ENCODE measurements at places on chromosomes 6 and 20.

GRCh38 chr6:24391756-24392405 lies 10.9 kb upstream of the MRS2 start:
- peak; percentile 38 for ATAC-seq

DNA sequence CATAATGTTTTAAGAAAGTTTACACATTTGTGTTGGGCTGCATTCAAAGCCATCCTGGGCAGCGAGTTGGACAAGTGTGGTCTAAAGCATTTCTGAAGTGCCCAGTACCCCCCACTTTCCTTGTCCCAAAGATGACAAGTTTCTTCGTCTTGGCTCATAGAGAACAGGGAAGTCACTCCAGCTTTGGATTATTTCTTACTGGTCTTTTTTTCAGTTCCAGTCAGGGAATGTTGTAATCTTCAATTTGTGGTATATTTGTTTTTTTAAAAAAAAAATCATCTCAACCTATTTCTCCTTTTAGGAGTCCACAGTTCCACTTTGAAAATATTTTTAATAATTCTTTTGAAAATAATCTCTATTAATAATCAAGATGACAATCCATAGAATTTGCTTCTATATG lies 34.0 kb downstream of the SLX4IP start:
- ATAC-seq, result no peak

DNA sequence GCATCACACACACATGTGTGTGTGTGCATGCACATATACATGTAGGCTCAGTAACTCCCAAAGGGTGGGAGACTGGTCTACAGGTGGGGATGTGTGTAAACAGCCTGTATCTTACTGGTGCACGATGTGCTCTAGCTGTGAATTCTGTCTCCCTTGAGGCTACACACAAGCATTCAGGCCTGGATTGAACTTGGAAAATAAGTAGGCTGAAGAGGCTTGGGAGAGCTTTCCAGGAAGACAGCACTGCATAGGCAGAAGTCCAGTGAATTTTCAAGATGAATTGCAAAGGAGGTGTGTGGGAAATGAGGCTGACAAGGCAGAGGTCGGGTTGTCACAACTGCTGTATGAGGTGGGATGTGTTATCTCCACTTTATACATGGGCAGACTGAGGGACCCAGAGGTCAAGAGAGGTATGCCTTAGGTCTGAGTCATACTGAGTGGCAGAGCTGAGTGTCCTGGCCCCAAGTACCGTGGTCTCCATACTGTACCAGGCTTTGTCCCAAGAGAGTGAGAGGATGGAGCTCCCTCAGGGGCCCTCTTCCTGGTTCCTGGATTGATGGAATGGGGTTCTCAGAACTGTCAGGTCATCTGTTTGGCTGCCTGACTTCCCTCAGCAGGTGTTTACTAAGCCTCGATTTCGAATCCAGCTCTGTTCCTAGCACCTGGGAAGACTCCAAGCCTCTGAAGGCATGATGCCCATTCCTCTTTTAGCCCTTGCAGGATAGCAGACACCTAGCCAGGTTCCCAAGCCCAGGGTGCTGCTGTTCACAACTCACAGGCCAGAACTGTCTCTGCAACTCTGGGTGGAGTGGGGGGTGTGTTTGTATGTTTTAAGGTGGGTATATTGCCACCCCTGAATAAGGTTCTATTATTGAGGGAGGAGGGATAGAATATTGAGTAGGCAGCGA lies 14.4 kb downstream of the SNPH start:
- no peak for ATAC-seq

GRCh38 chr6:149922642-149923326 lies at the start of gene RAET1G:
Gene RAET1G (minus strand): TSS chr6:149923121. CDS start chr6:149923010, 111 bp downstream.
- peak; percentile 95 for ATAC-seq

DNA sequence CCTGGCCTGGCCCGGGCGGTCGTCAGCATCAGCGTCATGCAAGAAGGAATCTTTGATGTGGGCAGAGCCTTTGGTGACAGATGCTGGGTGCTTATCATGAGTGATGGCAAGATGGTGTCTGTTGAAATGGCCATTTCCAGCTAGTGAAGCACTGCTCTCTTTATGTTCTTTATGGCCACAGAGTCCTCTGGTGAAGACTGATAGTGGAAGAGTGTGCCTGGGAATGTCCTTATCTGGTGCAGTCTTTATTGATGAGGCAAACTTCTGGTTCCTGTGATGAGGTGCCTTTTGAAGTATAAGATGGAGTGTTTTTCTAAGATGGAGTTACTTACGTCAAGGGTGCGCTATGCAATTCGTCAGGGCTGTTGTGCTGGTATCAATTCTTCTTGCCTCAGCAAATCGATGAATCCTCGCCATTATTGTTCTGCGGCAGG lies 22.6 kb upstream of the CCR6 start:
- no peak for ATAC-seq

GRCh38 chr6:14932485-14933182 lies 313.2 kb upstream of the JARID2 start:
- no peak for ATAC-seq

- ATAC-seq, result no peak
Measured at GRCh38 chr6:52046456-52046855, 41.0 kb downstream of the PKHD1 start.

DNA sequence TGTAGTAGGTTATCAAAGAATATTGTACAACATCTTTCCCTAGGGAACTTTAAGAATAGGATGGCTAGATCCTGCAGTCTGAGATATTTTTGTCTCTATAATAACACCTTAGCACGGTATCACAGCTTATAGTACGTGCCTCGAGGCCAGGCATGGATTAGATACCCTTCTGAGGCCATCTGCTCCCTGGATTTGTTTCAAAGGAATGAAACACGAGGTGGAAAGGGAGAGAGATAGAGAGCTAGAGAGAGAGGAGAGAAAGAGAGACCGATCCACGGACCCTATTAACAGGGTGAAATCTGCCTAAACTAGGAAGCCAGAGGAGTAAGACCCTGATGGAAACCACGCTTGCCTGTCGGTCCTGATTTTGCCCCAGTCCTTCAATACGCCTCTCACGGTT lies 92.5 kb downstream of the CD83 start:
- no peak for ATAC-seq

- no peak for ATAC-seq
Measured at GRCh38 chr20:23667666-23668065, 21.2 kb downstream of the CST4 start.

DNA sequence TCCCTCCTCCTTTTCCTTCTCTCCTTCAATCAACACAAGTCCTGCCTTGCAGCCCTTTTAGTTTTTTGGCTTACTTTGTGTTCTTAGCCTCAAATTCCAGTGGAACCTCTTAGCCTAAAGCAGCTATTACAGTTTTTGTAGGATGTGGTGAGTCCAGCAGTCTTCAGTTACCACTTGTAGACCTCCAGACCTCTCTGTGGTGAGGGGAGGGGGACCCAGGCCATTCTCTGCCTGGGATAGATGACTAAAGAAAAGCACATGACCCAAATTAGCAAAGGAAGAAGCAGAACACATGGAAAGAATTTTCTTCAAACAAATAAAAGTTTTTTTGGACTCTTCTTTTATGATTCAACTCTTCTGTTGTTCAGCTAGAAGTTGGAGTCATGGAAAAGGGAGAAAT lies 246.5 kb downstream of the HAO1 start:
- no peak for ATAC-seq

- no peak for ATAC-seq
Measured at GRCh38 chr6:126551832-126552231, 211.9 kb downstream of the CENPW start.

- no peak for ATAC-seq
Measured at GRCh38 chr20:59455402-59456341, 148.7 kb upstream of the PHACTR3 start.

DNA sequence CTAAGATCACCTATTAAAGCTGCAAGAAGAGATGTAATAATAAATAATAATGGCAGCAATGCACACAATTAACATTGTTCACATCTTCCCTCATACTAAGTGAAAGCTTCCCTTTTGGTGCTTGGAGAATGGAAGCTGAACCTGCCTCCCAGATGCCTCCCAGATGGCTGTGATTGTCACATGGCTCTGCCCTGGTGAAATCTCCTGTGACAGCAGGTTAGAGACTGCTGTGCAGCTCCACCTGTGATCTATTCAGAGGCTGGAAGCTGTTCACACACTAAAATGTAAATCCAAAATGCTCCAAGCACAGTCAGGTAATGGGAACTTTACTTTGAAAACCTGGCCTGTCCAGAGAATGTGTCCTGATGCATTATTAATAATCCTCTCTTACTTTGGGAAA lies 41.7 kb upstream of the RGS17 start:
- no peak for ATAC-seq

GRCh38 chr20:3229798-3230197 lies 9.2 kb downstream of the SLC4A11 start:
- no peak for ATAC-seq

- no peak for ATAC-seq
Measured at GRCh38 chr6:135527960-135528249, 30.4 kb upstream of the AHI1 start.

- peak; percentile 46 for ATAC-seq
Measured at GRCh38 chr6:158143700-158144099, 24.4 kb downstream of the SERAC1 start.

Data from activated T-helper 17 cell treated with anti-CD3 and anti-CD28 coated beads, Interleukin-2, amount 50 U/mL, for 72 hours (primary cell).